ENCODE measurements at places on chromosomes 6 and 20.

GRCh38 chr6:29631209-29631810 is 1.7 kb downstream of the GABBR1 start:
- H3K4me3 ChIP-seq, result no peak overlapping the region
- peaks cover 50% of the 10 kb centered on the region for H3K4me1 ChIP-seq
- H3K36me3 ChIP-seq, result no peaks in the 10 kb centered on the region
- no peaks in the 10 kb centered on the region for H3K27me3 ChIP-seq

DNA sequence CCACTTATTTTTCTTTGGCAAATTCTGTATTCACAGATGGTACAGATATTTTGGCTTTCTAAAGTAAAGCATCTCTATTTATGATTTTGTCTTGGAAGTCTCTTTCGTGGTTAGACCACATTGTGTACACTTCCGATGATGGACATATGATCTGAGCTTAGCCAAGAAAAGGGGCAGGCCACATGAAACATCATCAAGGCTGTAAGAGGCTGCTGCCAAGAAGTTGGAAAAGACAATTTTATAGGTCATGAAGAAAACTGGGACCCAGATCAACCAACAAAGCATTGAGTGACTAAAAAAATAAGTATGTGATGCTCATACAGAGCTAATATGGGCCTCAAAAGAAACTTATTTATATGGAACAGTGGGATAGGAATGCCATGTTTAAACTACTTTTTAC is 266.4 kb downstream of the HAO1 start:
- no peak overlapping the region for H3K4me3 ChIP-seq
- no peaks in the 10 kb centered on the region for H3K36me3 ChIP-seq
- H3K27ac ChIP-seq, result no peak overlapping the region
- no peak for DNase-seq

DNA sequence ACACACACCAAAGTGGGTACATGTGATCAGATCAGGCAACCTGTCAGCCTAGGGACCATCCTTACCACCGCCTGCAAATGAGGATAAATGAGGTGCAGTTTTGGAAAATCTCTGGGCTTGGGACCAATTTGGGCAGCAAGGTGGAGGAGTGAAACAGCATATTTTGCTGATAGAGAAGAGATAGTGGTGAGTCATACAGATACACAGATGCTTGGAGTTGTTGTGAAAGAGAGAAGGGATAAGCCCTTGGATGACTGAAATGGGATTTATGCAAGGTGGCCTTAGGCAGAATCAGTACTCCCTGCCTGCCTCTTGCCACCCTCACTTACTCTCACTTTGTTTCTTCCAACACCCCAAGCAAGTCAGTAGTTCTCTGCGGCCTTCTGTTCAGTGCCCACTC is 34.7 kb downstream of the BMP2 start:
- H3K36me3 ChIP-seq, result no peaks in the 10 kb centered on the region
- no peaks in the 10 kb centered on the region for H3K4me1 ChIP-seq
- H3K27me3 ChIP-seq, result no peaks in the 10 kb centered on the region
- no peak overlapping the region for H3K27ac ChIP-seq
- H3K4me3 ChIP-seq, result no peak overlapping the region

DNA sequence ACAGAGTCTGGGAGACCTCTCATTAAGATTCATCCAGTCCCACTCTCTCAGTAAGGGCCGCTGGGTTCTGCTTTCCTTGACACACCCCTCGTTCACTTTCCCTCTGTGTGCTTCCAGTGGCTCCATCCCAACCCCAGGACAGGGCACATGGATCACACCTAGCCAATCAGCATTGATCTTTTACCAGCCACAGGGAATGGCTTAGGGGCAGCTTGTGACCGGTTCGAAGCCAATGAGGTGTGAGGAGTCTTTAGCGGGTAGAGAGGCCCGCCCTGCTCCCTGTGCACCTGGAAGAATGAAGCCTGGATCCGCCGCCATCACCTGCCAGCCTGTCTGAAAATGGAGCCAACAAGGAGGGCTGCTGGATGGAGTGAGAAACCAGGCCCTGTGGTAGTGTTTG is 35.2 kb upstream of the OVOL2 start:
- H3K27me3 ChIP-seq, result no peaks in the 10 kb centered on the region
- no peaks in the 10 kb centered on the region for H3K36me3 ChIP-seq
- H3K4me1 ChIP-seq, result no peaks in the 10 kb centered on the region
- no peak for DNase-seq
- H3K4me3 ChIP-seq, result no peak overlapping the region
- H3K27ac ChIP-seq, result no peak overlapping the region

DNA sequence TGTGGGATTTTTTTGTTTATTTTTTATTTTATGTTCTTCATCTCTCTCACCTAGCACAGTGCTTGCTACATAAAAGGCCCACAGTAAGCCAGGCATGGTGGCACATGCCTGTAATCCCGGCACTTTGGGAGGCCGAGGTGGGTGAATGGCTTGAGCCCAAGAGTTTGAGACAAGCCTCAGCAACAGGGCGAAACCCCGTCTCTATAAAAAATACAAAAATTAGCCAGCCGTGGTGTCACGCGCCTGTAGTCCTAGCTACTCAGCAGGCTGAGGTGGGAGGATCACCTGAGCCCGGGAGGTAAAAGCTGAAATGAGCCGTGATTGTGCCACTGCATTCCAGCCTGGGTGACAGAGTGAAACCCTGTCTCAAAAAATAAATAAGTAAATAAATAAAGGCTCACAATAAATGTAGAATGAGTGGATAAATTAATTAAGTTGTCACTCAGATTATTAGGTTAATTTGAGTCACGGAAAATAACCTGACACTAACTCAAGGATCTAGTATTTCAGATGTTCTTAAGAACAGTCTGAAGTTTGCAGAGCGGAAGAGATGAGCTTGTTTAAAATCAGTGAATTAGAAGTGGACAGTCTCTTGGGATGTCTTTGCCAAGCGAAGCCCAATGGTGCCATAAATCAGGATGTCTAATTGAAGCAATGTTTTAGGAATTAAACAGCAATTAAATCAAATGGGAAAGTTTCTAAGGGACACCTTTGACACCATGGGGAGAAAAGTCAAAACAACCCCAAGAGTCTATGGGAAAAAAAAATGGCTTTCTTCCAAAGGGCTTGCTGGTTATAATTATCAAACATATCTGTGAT is 214.4 kb downstream of the ZNF217 start:
- no peaks in the 10 kb centered on the region for H3K36me3 ChIP-seq
- no peak overlapping the region for H3K27ac ChIP-seq
- H3K27me3 ChIP-seq, result no peaks in the 10 kb centered on the region
- no peaks in the 10 kb centered on the region for H3K4me1 ChIP-seq
- no peak overlapping the region for H3K4me3 ChIP-seq

- DNase-seq, result no peak
- no peaks in the 10 kb centered on the region for H3K27me3 ChIP-seq
- H3K4me3 ChIP-seq, result peak overlapping the region; percentile 91
- peaks cover 9% of the 10 kb centered on the region for H3K36me3 ChIP-seq
These were observed 492 bp upstream of the TBC1D7 start for GRCh38 chr6:13328875-13329183.

DNA sequence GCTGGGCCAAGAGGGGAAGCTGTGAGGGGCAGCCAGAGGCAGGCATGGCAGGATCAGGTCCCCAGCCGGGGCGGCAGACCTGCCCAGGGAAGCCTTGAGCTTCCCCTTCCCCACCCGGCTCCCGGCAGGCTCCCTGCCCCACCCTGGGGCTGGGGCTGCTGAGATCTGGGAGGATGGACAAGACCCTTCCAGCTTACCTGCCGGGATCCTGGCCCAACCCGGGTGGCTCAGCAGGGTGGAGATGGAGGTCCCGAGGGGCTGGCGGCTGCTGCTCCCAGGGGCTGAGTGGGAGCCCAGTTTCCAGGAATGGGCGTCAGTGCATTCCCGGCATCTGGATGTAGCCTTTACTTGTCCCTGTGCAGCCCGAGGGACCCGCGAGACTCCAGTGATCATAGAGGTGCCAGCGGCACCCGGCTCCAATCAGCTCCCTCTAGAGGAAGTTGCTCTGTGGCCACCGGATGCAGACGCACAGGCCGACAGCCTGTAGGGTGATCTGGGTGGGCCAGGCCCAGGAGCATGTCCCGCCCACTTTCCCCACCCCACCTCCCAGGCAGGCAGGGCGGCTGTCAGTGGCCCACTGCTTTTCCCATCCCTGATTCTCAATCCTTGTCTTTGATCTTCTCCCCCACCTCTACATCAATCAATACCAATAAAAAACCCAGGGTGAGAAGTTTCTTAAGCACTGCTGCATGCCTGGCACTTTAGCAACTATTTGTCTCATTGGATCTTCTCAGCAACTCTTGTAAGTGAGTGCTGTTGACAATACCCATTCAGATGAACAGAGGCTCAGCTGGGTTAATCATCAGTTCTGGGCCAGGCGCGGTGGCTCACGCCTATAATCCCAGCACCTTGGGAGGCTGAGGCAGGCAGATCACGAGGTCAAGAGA is at the start of gene BAK1:
Gene BAK1, minus strand, starts transcription at position 449 of the 887 bp plus-strand sequence. CDS start 2,672 bp downstream, outside the sequence.
- H3K36me3 ChIP-seq, result peaks cover 18% of the 10 kb centered on the region
- no peaks in the 10 kb centered on the region for H3K27me3 ChIP-seq
- peak within 1 kb of the TSS; percentile 90 for H3K27ac ChIP-seq
- H3K4me1 ChIP-seq, result peaks cover 31% of the 10 kb centered on the region
- DNase-seq, result peak; percentile 79
- peak within 1 kb of the TSS; percentile 98 for H3K4me3 ChIP-seq

DNA sequence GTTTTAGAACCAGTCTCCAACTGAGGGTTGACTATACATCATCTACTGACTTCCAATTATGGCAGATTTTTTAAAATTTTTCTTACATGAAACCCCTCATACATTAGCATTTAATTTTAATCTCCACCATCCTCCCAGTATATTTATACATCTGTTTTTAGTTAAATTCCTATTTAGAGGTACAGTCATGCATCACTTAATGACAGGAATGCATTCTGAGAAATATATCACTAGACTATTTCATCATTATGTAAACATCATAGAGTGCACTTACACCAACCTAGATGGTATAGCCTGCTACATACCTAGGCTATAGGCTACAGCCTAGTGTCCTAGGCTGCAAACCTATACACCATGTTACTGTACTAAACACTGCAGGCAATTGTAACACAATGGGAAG is 316.7 kb upstream of the MARCKS start:
- no peaks in the 10 kb centered on the region for H3K4me1 ChIP-seq
- H3K4me3 ChIP-seq, result no peak overlapping the region
- H3K36me3 ChIP-seq, result no peaks in the 10 kb centered on the region
- no peak overlapping the region for H3K27ac ChIP-seq

DNA sequence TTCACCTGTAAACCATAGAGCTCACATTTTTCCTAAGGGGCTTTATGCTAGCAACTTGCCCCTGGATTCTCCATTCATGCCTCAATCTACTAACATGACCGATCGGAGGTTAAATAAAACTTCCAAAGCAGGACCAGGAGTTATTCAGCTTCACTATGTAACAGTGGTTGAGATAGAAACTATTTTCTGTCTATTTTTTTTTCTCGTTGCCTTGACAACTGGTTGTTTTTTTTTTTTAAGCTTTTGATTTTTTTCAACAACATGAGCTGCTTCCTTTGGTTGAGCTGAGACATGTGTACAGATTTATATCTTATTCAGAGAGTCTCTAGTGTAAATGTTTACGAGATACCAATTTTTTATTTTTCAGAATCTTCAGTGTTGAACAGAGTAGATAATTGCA is 85.7 kb downstream of the SHLD1 start:
- H3K36me3 ChIP-seq, result no peaks in the 10 kb centered on the region
- H3K4me3 ChIP-seq, result no peak overlapping the region
- H3K27me3 ChIP-seq, result no peaks in the 10 kb centered on the region
- peaks cover 33% of the 10 kb centered on the region for H3K4me1 ChIP-seq
- H3K27ac ChIP-seq, result peak overlapping the region; percentile 91

GRCh38 chr6:108630050-108630714 is 69.5 kb downstream of the FOXO3 start:
- H3K36me3 ChIP-seq, result no peaks in the 10 kb centered on the region
- no peak overlapping the region for H3K4me3 ChIP-seq
- no peak overlapping the region for H3K27ac ChIP-seq

DNA sequence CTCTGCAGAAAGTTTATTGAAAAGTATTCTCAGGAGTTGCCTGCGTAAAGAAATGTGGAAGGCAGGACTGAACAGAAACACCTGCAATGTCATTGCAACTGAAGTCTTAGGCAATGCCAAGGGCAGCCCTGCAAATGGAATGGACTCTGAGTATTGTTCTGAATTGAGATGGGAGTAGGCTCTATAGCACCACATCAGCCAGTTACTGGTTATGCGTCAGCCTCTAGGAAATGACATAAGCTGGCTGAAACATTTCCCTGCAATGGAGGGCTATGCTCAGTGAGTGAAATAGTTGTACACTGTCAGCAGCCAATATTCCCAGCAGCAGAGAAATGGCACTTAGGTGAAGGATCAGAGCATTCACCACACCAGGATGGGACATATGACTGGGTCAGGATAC is 13.8 kb upstream of the GJE1 start:
- DNase-seq, result no peak
- no peak overlapping the region for H3K27ac ChIP-seq
- no peak overlapping the region for H3K4me3 ChIP-seq
- H3K4me1 ChIP-seq, result no peaks in the 10 kb centered on the region
- no peaks in the 10 kb centered on the region for H3K36me3 ChIP-seq

GRCh38 chr6:73435236-73435635 is 16.9 kb downstream of the CGAS start:
- no peak overlapping the region for H3K27ac ChIP-seq
- H3K4me3 ChIP-seq, result no peak overlapping the region
- peaks cover 22% of the 10 kb centered on the region for H3K36me3 ChIP-seq
- peaks cover 14% of the 10 kb centered on the region for H3K4me1 ChIP-seq
- DNase-seq, result no peak
- H3K27me3 ChIP-seq, result no peaks in the 10 kb centered on the region

DNA sequence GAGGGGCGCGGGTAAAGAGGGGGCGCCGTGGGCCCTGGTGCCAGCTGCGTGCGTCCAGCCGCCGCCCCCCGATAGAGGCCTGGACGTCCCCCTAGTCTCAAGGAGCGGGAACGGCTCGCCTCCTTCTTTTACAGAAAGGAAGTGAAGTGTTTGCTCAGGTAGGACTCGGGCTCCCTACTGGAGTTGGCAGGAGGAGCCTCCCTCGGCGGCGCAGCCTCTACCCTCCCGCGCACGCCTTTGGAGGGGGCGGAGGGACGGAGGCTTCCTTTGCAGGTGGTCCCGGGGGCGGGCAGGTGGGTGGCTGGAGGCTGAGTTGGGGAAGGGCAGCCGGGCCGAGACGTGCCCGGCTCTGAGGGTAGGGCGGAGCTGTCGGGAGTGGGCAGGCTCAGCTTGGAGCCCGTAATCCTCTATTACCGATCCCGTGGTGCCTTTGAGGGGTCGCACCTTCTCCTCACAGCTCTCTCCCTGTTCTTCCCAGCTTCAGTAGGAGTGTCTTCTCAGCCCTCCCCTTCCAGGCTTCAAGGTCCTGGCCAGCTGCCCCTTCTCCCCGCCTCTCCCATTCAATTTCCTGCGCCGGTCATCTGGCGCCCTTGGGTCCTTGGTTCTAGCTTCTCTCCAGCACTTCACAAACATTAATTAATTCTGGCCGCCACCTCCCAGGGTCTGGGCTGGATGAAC is 728 bp downstream of the ITPR3 start:
- peaks cover 48% of the 10 kb centered on the region for H3K4me1 ChIP-seq
- peak overlapping the region; percentile 92 for H3K27ac ChIP-seq
- H3K36me3 ChIP-seq, result no peaks in the 10 kb centered on the region
- no peak for DNase-seq

Measured in CD4-positive, alpha-beta memory T cell (primary cell).